A172 (cell line): ENCODE measurements at places on chromosomes 1 and 21.

GRCh38 chr1:209513226-209513625 lies 70.3 kb upstream of the CAMK1G start:
- peak; percentile 63 for DNase-seq

- no peak for DNase-seq
Observed at GRCh38 chr1:20376171-20376570, 85.5 kb downstream of the VWA5B1 start.

DNA sequence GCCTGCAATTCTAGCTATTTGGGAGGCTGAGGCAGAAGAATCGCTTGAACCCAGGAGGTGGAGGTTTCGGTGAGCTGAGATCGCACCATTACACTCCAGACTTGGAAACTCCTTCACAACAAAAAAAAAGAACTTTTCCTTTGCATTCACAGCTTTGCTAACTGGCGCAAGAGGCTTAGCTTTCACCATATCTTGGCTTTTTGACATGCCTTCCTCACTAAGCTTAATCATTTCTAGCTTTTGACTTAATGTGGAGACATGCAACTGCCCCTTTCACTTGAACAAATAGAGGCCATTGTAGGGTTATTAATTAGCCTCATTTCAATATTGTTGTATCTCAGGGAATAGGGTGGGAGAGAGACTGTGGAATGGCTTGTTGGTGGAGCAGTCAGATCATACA lies 8.7 kb downstream of the KPNA6 start:
- no peak for DNase-seq

DNA sequence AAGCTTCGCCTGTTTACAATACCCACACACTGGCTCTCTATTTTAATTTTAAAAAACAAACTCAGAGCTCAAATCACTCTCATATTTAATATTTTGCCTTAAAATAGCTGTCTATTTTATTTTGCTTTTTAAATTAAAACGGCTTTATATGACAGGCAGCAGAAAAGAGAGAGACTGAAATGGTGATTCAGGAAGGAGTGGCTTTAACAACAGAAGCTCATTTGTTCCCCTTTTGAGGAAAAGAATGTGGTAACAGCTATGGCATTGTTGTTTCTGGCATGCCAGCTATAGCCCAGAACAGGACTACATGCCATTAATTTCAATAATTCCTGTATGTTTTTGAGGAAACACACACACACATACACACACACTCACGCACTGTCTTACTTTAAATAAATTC lies 234.2 kb upstream of the PTBP2 start:
- peak; percentile 10 for DNase-seq

DNA sequence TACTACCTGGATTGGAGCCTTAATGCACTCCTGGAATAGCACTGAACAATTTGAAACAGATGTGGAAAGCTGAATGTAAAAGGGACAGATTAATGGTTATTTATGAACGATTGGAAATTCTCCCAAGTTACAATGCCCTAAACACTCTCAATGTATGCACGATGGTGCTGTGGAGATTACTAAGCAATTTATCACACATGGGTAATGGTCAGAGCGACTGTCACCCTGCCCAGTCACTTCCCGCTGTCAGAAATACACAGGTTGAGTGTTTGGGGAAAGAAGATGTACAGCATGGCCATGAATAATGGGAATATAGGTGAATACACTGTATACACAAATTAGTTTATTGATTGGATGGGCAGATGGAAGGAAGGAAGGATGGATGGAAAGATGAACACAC lies 342.4 kb downstream of the VAV3 start:
- DNase-seq = no peak

- no peak for DNase-seq
Observed at GRCh38 chr1:200275415-200275814, 134.4 kb downstream of the ZNF281 start.

GRCh38 chr1:192574073-192574472 lies 1.5 kb upstream of the RGS1 start:
- no peak for DNase-seq

- no peak for DNase-seq
Observed at GRCh38 chr21:32181457-32181856, 97.4 kb downstream of the MIS18A start.
